ENCODE measurements at places on chromosomes 7 and 10. TPM values are rescaled to one million over a fixed set of nuclear protein-coding genes. Genes with fewer than 3 reads are reported as not detected.

DNA sequence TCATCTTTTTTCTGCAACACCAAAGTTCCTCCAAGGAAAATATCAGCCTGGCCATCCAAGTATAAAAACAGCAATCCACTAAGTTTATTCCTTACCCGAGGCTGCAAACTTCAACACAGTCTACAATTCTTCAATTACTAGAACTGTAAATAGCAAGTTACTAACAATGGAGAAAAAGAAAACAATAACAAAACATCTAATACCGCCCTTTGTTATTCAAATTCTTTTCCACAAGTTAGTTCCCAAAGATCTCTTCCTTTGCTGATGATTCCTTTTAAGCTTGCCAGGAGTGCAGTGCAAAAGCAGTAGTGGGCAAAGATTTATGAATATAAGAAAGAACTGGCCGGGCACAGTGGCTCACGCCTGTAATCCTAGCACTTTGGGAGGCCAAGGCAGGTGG lies 86.2 kb downstream of the CUL2 start:
- DNase-seq: no peak

- DNase-seq: no peak
Measured at GRCh38 chr7:114334989-114335388, 79.6 kb upstream of the FOXP2 start.

GRCh38 chr7:55212176-55212575 lies 153.0 kb upstream of the LANCL2 start:
- no peak for DNase-seq

GRCh38 chr7:77940647-77941046 lies 142.1 kb downstream of the PHTF2 start:
- DNase-seq: no peak

- no peak for DNase-seq
Measured at GRCh38 chr10:36345807-36346206, 703.7 kb upstream of the FZD8 start.

- DNase-seq: no peak
Measured at GRCh38 chr10:133008196-133008595, 65.8 kb upstream of the CFAP46 start.

- peak; percentile 47 for DNase-seq
Measured at GRCh38 chr10:114278884-114279191, 39.8 kb downstream of the VWA2 start.

DNA sequence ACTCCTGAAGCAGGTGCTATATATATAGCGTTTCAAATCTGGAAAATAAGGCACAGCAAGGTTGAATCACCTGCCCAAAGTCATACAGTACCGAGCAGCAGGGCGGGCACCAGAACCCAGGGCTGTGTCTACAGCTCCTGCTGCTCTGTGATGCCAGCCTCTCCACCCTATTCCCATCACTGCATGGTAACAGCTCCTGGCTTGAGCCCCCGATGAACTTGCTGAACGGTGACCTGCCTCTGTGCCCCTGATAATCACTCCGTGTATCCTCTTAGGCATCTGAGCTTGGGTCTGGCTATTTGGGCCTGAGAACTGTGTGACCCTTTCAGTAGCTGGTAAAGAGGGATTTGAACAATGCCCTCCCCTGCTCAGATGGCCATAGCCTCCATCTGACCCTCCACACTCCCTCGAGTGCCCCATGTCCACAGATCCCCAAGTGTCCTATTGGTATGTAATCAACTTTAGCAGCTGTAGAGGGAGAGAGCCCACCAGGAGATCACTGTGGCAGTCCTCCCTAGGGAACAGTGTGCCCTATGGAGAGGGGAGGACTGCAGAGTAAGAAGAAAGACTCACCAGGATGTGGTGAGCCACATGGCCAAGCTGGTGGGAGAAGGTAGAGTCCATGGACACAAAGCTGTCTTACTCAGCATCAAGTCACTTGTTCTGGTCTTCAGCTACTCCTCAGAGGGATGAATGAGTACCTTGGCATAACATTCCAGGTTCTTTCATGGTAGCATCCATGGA lies 1.1 kb upstream of the ARHGAP22 start:
- no peak for DNase-seq

DNA sequence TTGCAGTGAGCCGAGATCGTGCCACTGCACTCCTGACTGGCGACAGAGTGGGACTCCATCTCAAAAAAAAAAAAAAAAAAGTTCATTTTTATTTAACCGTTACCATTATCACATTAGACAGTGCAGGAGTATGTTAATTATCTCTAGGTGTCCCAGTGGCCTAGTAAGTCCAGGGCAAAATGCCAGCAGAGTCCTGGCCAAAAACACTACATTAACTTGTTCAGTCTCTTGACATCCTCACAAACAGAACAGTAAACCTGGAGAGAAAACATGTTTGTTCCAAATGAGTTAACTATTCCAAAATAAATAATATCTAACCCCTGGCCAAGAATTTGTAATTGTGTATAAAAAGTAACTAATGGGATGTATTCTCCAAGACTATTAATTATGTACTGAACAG lies 43.2 kb downstream of the PTPRZ1 start:
- DNase-seq: no peak

- DNase-seq: no peak
Measured at GRCh38 chr10:82817676-82818422, 942.9 kb downstream of the NRG3 start.

DNA sequence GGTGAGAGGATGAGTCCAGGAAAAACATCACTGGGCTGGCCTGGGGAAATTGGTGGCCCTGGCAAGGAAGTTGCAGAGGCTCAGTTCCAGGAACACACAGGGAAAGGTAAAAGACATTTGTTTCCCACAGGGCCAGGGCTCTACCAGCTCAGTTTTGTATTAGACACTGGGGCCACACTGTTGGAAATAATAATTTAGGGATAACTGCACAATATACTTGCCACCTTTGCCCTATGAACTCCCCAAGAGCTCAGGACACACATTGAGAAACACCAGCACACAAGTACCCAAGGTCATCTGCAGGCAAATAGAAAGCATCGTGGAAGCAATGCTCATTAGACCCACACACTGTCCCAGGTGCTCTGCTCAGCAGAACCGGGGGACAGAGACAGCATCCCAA lies 617.6 kb downstream of the PTPRN2 start:
- DNase-seq: peak; percentile 3

GRCh38 chr10:43902842-43903241 lies 254.2 kb upstream of the ZNF32 start:
- DNase-seq: no peak

GRCh38 chr10:128704716-128705115 lies 578.5 kb upstream of the MKI67 start:
- DNase-seq: no peak

GRCh38 chr7:83677180-83677866 lies 28.4 kb upstream of the SEMA3E start:
- no peak for DNase-seq

GRCh38 chr7:25391295-25391861 lies 163.1 kb upstream of the NPVF start:
- no peak for DNase-seq

DNA sequence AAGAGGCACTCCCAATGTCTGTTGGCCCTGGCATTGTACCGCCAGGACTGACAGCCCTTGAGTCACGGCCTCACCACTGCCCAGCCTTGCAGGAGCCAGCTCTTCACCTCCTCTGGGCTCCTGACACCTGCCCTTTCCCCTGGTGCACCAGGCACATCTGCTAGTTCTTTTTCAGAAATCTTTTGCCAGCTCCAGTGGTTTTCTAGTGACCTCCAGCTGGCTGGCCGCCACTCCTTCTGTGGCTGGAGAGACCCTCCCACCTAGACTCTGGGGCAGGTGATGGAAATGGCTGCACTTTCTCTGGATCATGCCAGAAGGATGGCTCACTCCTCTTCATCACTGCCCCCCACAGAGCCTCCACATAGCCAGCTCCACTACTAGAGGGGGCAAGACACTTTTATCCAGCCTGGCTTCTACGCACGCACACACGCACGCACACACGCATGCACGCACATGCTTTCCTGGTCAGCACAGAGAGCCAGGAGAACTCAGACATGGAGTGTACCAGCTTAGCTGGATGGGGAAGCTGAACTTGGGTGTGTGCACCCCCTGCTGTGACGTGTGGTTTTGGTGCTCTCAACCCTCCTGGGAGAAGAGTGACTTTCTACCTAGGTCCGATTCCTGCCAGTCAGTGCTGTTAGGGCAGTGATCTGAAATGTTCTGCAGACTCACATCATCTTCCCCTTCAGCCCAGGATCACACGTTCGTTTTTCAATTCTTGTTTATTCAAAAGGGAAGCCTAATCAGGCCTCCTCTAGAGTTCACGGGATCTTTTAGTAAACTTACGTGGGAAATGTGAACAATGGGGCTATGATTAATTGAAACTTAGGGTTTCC lies 222.0 kb downstream of the PRPF18 start:
- no peak for DNase-seq

DNA sequence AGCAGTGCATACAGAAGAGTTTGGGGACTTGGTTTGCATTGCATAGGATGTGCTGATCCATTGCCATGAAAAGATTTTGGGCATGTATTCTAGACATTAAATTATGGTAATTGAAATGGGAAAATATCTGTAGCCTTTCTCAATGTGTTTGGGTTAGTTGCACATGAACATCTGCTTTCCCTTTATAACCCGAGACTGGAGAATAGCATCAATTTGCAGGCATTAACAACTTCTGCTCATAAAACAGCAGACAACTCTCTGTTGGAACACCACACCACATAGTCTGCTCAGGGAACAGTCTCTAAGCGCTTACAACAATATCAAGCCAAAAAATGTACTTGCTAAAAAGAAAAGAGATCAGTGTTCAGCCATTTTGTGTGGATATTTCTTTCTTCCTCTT lies 1391.1 kb upstream of the LRRTM3 start:
- no peak for DNase-seq

DNA sequence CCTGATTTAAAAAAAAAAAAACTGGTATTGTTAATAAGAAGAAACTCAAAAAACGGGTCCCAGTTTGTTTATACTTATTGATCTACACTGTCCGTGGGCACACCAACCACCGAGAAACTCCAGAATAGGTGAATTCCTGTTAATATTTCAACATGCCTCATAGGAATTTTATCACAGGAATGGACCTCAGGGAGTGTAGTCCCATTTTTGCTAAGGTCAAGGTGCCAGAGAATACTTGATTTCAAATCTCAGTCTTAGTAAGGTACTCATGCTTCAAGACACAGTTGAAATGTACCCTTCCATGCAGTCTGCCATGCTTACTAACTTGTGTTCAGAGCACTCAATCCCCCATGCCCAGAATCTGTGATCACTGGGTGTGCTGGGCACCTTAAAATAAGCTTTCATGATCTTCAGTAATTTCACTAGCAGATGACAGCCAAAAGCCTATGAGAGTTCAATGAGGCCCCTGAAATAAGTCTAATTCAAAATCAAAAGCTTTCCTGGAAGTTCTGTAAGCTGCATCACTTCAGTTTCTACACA lies 385.7 kb downstream of the TNS3 start:
- no peak for DNase-seq

- DNase-seq: no peak
Measured at GRCh38 chr7:39825401-39825980, 124.6 kb upstream of the CDK13 start.

- DNase-seq: no peak
Measured at GRCh38 chr7:28132959-28133870, 47.4 kb downstream of the JAZF1 start.

DNA sequence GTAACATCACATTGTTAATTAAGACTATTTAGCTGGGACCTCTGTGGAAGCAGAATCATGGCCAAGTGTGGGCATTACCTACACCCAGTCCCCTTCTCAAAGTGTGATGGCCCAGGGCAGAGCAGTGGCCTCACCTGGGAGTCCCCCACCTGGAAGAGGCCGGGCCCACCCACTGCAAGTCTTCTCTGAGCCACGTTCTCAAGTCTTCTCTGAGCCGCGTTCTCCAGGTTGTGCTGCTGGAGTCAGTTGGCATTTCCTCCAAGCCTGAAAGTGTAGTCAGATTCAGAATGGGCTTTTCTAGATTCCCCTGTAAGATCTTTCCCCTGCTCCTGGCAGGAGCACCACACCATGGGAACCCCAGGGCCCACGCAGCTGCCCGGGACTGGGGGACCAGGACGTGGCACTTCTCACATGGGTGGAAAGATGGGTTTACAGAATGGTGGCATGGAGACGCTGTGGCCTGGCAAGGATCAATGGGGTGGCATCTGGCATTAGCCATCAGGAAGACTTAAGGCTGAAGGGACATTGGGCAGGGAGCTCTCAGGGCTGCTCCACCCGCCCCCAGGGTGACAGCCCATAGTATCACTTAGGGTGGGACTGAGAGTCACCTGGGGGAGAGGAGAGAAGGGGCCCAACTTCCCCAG lies 68.0 kb downstream of the MKI67 start:
- DNase-seq: peak; percentile 74

DNA sequence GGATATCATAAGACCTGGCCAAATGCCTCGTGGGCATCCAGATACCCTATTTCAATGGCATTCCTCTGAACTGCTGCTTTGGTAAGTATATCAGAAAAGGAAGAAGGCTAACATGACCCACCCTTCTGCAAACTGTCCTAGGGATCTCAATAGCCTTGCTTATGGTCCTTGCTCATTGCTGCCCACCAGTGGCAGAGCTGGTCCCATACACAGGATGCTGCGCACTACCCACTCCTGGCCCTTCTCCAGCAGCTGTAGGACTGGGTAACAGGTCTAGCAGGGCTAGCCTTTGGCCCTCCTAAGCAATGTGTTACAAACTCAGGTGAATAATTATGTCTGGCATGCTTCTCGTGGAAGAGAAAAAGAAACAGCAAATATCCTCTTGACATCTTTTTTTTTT lies 72.5 kb downstream of the C10orf90 start:
- no peak for DNase-seq

DNA sequence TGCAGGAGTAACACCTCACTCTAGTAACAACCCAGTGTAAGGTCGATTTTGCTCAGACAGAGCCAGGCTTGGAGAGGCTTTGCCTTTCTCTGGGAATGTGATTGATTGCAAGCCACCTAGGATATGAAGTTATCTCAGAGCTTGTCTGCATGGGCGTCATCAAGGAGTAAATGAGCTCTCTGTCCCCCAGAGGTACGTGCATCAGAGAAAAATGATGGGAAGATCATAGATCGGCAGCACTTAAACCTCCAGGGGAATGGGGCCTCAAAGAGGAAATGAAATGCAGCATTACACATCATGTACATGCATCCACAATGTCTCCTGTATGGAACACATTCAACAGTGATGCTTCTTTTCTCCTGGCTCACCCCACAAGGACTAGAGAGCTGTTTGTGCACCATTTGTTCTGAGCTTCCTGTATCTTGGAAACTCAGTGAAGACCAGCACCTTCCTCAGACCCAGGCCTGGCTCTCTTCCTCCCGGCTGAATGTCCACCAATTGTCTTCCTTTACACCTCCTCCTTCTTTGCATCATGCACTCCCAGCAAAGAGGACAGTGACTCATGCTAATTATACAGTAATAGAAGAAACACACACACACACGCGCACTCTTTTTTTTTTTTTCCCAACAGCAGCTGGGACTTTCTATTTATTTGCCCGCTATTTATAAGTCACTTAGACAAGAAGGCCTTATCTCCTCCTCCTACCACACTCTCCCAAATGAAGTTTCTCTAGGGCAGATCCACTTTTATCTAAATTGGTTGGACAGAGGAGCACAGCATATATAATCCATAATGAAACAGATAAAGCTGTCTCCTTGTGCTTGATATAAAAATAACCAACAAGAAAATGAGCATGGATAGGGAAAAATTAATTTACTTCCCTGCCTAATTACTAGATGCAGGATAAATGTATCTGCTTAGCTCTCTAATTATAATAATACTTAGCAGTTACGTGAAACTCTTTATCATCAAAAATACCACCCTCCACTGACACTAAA lies 990.7 kb downstream of the CCSER2 start:
- DNase-seq: no peak

The KCNH2 gene
- total RNA-seq: 2.8 TPM

The LRMDA gene
- 24.0 TPM for total RNA-seq

The VPS37D gene
- 1.6 TPM for total RNA-seq

The ABCB1 gene
- total RNA-seq: 14.6 TPM

The SPDYE9 gene
- not detected for total RNA-seq

The SPDYE6 gene
- not detected for total RNA-seq

The DOCK1 gene
- total RNA-seq: 27.3 TPM

The CPEB3 gene
- 8.0 TPM for total RNA-seq

The NOS3 gene
- 177 TPM for total RNA-seq

The NKX6-2 gene
- total RNA-seq: not detected

All from spleen (tissue), 13 donors.